ENCODE measurements at places on chromosomes 3 and 15.

GRCh38 chr15:70269311-70269911, 171.7 kb upstream of the TLE3 start:
- DNase-seq = no peak

- DNase-seq = no peak
These were observed 226.5 kb downstream of the NLGN1 start for GRCh38 chr3:173624086-173624485.

- no peak for DNase-seq
These were observed 227.8 kb downstream of the UBE2E2 start for GRCh38 chr3:23430781-23431398.

DNA sequence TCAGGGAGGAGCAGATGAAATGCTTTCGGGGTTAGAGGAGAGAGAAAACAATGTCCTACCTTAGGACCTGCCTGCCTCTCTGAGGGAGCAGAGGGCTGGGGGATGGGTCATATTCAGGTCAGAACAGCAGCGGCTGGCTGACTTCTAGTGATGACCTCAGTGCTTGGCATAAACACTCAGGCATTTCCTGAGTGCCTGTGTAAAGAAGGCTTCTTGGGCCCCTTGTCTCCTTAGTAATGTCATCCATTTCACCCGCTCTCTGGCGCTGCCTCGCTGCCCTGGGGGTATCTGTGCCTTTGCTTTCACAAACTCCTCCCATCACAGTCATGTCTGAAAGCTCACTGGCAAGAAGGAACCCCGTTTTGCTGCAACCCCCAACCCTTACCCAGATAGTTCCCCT, 82.9 kb upstream of the GSK3B start:
- no peak for DNase-seq

DNA sequence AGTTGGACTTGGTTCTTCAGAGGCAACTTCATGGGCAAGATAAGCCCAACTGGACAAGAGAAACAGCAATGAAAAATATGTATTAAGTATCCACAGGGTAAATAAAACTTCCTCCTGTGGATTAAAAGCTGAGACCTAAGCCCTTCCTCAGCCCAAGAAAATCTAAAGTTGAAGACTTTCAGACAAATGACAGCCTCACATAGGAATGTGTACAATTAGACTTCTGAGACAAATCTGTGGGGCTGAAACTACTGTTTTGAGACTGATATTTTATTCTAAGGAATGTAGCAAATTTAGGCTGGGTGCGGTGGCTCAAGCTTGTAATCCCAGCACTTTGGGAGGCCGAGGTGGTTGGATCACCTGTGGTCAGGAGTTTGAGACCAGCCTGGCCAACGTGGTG, 74.2 kb upstream of the IL12A start:
- DNase-seq = no peak

- no peak for DNase-seq
These were observed 368.1 kb downstream of the ZPLD1 start for GRCh38 chr3:102802819-102803420.

- no peak for DNase-seq
These were observed 8.2 kb downstream of the SNX33 start for GRCh38 chr15:75655931-75656330.

- DNase-seq = no peak
These were observed 847.7 kb downstream of the ROBO2 start for GRCh38 chr3:77887611-77888010.

DNA sequence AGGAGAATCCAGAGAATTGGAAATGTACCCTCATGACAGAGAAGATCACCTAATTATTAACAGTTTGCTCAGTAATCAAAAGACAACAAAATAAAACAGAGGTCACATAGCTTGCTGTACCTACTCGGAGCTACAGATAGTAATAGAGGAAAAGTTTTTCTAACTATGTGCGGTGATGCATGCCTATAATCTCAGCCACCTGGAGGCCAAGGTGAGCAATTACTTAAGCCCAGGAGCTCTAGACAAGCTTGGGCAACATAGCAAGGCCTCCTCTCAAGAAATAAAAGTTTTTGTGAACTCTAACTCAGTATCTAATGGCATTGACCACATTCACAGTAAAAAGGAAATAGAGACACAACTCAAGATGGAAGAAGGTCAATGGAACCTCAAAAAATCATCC, 243.6 kb downstream of the ATP8B4 start:
- DNase-seq = no peak

DNA sequence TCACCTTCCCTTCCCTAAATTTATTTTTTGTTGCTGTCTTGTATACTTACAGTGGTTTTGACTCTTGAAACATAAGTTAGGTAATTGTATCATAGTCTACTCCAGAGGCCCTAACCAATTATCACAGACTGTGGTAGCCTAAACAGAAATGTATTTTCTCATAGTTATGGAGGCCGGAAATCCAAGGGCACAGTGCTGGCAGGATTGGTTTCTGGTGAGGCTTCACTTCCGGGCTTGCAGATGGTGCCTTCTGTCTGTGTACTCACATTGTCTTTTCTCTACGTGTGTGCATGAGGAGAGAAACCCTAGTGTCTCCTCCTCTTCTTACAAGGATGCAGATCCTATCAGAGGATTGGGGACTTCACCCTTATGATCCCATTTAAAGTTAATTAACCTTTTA, 290.2 kb upstream of the KCNMB2 start:
- no peak for DNase-seq

GRCh38 chr15:81113204-81113657, 20.8 kb upstream of the CFAP161 start:
- no peak for DNase-seq

- no peak for DNase-seq
These were observed 131.8 kb upstream of the UBE2E2 start for GRCh38 chr3:23071296-23071695.

DNA sequence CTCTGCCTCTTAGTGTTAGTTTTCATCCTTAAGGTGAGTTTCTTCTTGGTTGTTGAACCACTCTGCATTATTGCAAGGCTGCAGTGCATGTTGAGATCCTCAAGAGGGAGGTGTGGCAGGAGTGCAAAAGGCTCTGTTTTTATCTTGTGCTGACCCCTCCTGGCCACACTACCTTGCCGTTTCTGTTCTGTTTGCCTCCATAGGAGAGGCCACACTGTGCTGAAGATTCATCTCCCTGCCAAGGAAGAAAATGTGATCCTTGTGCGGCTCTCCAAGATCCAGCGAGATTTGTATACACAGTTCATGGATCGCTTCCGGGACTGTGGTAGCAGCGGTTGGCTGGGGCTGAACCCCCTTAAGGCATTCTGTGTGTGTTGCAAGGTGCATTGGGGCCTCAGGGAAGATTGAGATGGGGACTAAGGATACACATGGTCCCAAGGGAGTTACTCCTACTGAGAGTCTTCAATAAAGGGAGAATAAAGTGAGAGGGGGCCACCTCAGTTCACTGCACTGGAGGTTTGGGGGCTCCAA, 33.0 kb upstream of the TEX264 start:
- DNase-seq = peak; percentile 30

DNA sequence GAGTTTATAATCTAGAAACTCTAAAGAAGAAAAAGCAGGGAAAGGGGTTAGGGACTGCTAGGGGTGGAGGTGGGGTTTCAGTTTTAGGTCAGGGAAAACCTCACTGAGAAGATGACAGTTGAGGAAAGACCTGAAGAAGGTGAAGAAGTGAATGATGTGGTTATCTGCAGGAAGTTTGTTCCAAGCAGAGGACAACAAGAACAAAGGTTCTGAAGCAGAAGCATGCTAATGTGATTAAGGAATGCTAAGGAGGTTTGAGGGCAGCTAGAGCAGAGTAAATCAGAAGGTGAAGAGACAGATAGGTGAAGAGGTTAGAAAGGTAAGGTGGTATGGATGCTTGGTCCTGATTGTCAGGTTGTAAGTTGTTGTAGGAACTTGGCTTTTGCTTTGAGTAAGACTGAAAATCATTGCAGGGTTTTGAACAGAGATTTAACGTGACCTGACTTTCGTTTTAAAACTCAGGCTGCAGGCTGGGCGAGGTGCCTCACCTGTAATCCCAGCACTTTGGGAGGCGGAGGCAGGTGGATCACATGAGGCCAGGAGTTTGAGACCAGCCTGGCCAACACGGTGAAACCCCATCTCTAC, 8.6 kb downstream of the OXSR1 start:
- DNase-seq = no peak
